Substantia nigra (tissue), 51 donors: ENCODE measurements at places on chromosomes 16 and 17.

DNA sequence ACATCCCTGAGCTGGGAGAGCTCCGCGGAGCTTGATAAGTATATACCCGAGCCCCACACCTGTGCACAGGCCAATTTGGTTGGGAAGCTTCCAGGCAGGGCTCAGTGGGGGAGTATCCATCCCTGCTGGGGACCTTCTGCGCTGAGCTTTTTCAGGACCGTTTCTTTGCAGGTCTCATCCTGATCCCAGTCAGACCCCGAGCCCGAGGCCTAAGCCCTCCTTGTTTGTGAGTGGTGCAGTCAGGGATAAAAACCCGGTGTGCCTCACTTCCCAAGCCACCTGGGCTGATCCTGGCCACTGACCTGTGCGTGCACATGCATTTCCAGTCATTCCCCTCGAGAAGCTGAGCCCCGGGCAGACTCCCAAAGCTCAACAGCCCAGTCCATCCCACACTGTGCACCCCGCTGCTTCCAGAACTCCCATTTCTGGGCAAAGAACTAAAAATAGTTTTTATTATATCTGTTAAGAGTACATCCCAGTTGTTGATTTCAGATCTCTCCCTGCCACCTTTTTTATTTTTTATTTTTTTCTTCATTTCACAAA lies 27.3 kb upstream of the NAT9 start:
- DNase-seq, result no peak

- DNase-seq, result no peak
Observed at GRCh38 chr16:24653725-24654124, 75.7 kb upstream of the TNRC6A start.

DNA sequence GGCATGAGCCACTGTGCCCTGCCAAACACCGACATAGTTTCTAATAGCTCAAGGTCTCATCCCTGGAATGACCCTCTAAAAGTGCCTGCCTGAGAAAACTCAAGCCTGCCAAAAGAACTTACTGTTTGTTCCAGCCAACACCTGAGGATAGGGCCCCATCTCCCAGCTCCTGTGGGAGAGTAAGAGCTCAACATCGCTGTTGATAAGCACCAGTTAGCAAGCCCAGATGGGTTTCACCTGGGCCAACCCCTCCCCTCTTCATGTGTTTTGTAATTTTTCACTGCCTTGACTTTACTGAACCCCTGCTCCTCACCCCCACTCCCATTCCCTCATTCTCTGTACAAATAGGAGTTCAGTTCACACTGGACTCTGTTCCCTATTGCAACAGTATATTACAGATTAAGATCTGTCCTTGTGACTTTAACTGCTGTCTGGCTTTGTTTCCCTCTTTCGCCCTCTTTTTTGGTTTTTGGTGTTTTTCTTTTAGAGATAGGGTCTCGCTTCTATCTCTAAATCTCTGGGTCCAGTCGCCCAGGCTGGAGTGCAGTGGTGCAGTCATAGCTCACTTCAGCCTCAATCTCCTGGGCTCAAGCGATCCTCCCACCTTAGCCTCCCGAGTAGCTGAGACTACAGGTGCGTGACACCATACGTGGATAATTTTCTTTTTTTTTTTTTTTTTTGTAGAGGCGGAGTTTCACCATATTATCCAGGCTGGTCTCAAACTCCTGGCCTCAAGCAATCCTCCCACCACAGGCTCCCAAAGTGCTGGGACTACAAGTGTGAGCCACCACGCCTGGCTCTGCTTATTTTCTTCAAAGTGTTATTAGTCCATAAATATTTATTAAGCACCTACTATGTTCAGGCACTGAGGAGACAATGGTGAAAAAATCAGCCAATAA lies 12.3 kb downstream of the NUPR1 start:
- no peak for DNase-seq

DNA sequence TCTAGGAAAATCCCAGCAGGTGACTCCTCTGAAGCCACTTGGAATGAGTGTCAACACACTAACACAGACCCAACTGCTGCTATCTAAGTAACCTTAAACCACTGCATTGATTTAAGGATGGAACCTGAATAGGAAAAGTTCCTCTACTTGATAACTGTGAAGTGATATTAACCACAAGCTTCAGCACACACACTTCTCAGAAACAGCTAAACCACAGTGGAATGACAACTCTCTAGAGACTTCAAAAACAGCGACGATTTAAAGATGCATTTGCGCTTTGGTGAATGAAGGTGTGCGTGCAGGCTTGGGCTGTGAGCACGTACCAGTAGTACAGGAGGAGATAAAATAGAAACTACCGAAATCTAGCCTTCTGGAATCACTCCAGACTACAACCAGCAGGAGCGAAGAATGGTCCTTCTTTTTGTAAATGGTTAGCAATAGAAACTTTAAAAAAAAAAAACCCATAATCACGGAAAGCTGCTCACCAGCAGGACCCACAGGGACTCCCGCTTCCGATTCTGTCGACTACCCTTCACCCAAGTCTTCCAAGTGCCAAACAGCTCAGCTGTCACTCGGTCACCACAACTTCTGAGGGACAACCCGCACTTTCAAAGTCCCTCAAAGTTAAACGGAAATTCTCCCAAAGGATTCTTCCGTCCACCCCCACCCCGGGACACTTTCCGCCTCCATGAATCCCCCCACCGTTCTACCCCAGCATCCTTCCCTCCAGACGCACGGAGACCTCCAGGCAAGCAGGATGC lies 137.7 kb upstream of the CORO6 start:
- DNase-seq, result no peak

DNA sequence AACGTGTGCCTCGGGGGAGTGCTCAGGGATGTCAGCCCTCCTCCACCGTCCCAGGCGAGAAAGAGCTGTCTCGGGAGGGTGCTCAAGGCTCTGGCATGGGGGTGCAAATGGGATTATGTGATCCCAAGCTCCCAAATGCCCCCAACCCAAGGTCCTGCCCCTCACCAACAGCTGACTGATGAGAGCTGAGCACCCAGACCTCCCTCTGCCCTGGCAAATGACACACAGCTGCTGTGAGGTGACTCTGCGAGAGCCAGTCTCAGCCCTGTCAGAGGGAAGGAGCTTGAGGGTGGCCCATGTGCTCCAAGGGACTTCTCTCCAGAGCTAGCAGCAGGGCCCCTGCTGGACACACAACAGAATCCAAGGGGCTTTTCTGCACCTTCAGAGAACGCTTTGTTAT lies 7.7 kb downstream of the CDH5 start:
- DNase-seq, result no peak

DNA sequence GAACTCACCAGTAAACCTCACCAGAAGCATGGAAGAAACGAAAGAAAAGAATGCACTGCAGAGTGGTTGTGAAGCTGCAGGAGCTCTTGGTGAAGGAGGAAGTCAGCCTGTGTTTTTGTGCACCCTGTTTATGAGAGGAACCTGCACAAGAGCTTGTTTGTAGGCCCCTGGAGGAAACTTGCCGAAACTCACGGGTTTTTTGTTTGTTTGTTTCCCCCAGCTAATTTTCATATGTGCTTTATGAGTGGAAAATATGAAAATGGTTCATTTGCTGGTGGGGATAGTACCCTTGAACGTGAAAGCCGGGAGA lies 222.7 kb downstream of the C16orf95 start:
- DNase-seq, result no peak

- no peak for DNase-seq
Observed at GRCh38 chr17:76404256-76404655, 19.8 kb downstream of the SPHK1 start.

DNA sequence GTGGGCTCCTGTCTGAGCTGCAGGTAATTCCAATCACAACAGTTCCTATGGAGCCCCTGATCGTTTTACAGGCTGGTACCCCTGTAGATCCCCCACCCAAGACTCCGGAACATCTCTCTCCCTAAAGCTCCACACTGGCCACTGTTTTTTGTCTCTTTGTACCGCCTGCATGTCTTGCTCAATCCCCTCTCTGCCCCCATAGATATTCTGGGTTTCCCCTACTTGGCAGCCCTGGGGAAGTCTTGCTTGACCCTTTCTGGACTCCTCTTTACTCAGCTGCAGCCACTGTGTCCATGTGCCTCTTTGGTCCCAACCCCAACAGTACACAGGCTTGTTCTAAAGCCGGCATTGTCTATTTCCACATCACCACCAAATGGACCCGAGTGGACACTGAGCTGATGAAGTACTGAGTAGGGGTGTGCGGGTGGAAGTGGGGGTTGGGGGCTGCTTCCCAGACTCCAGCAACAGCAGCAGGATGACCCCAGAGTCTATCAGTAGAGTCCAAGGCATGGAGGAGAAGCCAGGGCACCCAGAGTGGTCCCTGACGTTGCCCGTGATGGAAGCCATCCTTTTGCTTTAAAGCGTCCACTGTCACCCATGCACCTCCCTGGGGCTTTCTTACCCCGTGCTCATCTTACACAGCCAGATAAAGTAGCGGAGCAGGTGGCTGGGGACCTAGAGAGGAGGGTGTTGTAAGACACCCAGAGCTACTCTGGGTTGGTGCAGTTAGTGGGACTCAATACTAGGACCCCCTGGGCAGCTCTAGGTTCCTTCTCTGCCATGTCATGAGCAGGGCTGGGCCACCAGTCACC lies 6.4 kb downstream of the CD300LB start:
- DNase-seq, result no peak

- DNase-seq, result peak; percentile 7
Observed at GRCh38 chr17:45052052-45052772, 780 bp upstream of the DCAKD start.

- no peak for DNase-seq
Observed at GRCh38 chr17:62601471-62601870, 26.0 kb upstream of the MRC2 start.

DNA sequence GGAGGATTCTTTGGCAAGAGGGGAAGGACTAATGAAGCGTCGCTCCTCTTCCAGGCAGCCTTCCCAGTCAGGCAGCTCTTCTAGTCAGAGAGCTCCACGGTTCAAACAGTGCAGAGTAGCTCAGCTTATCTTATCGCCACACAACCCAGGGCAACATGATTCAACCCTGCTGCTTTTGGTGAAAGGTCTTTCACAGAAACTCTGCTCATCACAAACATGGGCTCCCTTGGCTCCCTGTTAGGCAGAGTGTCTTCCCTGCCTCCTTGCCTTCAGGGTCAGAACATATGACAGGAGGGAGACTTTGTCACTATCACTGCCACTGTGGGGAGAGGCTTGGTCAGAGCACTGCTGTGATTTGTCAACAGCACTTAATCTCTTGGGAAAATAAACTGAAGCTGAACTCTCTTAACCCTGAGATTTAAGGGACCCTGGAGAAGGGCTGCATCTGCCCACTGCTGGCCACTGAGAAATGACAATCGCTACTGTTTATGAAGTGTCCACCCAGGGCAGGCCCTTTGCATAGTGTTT lies 6.9 kb upstream of the SLC13A2 start:
- DNase-seq, result no peak

- no peak for DNase-seq
Observed at GRCh38 chr17:12415031-12415430, 250.7 kb upstream of the MYOCD start.

DNA sequence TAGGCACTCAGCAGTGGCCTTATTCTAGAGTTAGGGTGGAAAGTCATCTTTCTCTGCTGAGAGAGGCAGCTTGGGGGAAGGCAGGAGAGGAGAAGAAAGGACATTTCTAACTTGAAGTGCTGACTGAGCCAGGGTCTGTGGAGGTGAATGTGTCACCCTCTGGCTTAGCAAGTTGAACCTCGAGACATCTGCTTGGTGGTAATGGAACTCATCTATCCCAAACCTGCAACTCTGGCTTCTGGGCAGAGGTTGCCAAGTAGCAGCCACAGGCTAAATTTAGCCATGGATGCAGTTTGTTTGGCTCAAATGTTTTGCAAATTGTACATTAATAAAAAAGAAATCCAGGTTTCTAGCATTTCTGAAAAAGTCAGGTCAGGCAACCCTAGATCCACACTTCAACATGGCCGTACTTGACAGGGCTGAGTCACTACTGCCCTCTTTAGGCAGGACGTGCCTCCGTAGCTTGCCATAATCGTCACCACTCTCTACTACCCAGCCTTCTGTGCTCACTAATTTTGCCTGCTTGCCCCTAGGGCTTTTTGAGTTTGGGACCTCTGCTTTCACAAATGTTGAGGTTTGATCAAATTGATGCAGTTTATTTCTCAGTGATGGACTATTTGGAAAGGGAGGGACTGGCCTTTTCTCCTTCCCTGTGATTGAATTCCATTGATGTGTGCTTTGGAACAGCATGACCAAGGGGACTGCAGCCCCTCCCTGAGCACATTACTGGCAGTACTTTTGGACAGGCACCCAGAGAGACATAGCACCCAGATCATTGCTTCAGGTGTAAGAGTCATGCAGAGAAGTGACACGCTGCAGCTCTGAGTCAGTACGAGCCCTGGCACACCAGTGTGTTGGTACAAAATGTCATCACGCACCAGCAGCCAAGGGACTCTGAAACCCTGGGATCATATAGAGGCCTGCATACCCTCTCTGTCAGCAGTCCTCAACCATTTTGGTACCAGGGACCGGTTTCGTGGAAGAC lies 5.2 kb downstream of the CDH13 start:
- DNase-seq, result no peak

DNA sequence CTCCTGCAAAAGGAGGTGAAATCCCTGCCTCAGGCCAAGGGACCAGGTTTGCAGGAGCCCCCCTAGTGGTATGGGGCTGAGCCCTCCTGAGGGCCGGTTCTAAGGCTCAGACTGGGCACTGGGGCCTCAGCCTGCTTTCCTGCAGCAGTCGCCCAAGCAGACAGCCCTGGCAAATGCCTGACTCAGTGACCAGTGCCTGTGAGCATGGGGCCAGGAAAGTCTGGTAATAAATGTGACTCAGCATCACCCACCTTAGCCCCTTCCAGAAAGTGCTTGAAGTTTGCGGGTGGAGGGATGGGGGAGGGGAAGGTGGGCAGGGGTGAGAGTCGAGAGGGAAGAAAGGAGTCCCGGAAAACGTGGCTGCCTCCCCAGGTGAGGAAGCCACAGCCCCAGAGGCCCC lies 2.1 kb downstream of the MC1R start:
- DNase-seq, result no peak

DNA sequence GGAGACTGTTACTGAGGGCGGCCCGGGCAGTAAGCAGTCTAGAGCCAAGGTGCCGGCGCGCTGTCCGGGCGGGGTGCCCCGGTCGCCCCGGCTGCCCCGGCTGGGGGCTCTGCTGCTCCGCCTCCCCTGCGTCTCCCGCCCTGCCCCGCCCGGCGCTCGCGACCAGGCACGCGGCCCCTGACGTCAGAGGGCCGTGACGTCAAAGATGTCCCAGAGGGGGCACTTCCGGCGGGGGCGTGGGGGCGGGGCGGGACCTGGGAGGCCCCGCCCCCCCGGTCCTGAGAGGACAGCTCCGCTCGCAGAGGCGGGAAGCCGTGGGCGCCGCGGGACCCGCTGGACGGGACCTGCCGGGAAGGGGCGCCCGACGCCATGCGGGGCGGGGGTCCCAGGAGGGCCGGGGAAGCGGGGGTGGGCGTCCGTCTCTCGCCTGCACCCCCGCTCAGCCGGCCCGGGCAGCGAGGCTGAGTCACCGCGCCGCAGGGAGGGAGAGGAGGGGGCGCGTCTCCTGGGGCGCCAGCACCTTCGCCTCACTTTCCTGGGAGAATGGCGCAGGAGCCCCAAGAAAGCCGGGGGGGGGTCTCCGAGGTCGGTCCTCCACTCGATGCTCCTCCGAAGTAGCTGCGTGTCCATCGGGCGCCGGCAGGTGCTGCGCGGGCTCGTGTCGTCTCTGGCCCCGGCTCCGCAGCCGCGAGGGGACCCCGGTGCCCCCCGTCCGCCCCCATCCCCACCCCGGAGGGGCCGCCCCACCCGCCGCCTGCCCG lies 4.4 kb upstream of the HIC1 start:
- DNase-seq, result peak; percentile 82

- no peak for DNase-seq
Observed at GRCh38 chr17:50631195-50631907, 3.3 kb upstream of the ABCC3 start.

- no peak for DNase-seq
Observed at GRCh38 chr17:59533694-59534093, 31.7 kb upstream of the DHX40 start.

GRCh38 chr16:84183572-84183875 lies 3.3 kb downstream of the TAF1C start:
- DNase-seq, result no peak
